Fibroblast of lung (primary cell): ENCODE measurements at places on chromosomes 6 and 20. TPM values are rescaled to one million over a fixed set of nuclear protein-coding genes. Genes with fewer than 3 reads are reported as not detected.
A peak's percentile ranks its signal among the peaks of the same experiment; 100 is the strongest.

CLVS2 gene
- total RNA-seq, result under 0.01 TPM in 1 of 2 replicates, not detected in the other

GRCh38 chr6:162630069-162630468 is 97.5 kb downstream of the PRKN start:
- no peak overlapping the region for H3K4me3 ChIP-seq
- H3K36me3 ChIP-seq, result no peaks in the 10 kb centered on the region
- no peak overlapping the region for H3K27ac ChIP-seq
- H3K4me1 ChIP-seq, result no peaks in the 10 kb centered on the region

DNA sequence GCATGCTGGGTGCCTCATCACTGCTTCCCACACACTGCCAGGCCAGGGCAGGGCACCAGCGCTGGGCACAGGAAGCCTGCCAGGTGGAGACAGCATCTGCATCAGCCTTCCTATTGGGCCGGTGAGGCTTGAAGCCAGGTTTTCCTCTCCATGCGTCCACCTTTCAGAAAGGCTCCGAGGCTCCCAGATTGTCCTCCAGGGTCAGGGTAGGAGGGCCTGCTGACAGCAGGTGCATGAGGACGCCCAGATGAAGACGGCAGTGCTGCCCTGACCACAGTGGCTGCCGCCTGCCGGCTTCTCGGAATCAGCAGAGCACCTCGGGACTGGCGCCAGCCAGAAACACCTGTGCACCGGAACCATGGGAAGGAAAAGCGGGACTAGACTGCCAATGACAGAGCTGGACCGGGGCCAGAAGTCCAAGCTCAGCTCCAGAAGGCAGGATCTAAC is 170.5 kb upstream of the CST7 start:
- no peak overlapping the region for H3K27ac ChIP-seq
- H3K36me3 ChIP-seq, result no peaks in the 10 kb centered on the region
- no peak for DNase-seq
- H3K27me3 ChIP-seq, result peaks cover 11% of the 10 kb centered on the region
- H3K4me3 ChIP-seq, result no peak overlapping the region

GRCh38 chr6:43770372-43771209 is 580 bp downstream of the VEGFA start:
- peak; percentile 61 for DNase-seq
- no peaks in the 10 kb centered on the region for H3K36me3 ChIP-seq
- H3K27me3 ChIP-seq, result no peaks in the 10 kb centered on the region
- peaks cover 32% of the 10 kb centered on the region for H3K4me1 ChIP-seq

- H3K27ac ChIP-seq, result no peak overlapping the region
- DNase-seq, result no peak
- peaks cover 2% of the 10 kb centered on the region for H3K27me3 ChIP-seq
- H3K4me1 ChIP-seq, result no peaks in the 10 kb centered on the region
- H3K36me3 ChIP-seq, result no peaks in the 10 kb centered on the region
Observed at GRCh38 chr6:39948199-39948791, 14.0 kb upstream of the MOCS1 start.
